Hepatic stellate cell (primary cell): ENCODE measurements at places on chromosomes 16 and 17.

DNA sequence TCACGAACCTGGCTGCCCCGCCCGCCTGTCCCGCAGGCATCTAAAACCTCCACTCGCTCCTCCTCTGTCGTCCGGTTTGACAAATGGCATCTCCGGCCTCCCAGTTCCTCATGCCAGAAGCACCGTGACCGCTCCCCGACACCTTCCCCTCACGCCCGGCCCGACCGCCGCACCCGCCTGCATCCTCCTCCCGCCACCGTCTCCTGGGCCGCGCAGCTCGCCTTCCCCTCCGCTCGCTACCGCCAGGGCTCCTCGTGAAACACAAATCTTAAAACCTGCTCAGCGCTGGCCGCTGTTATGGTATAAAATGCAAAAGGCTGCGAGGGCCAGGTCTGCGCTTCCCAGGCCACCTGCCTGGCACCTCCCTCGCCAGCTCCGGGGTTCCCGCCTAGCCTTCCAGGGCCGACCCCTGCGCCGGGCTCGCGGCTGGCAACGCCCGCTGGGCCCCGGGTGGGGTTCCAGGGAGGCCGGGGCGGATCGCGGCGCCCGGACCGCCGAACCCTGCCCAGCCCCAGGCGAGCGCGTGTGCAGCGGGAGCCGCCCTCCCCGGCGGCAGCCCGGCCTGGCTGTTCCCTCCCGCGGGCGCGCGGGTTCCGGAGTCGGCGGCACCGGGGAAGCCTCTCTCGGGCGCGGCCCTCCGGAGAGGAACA, 488 bp downstream of the SPSB3 start:
- peak; percentile 59 for DNase-seq

GRCh38 chr16:10646581-10647263, 48.0 kb downstream of the TEKT5 start:
- DNase-seq: no peak

DNA sequence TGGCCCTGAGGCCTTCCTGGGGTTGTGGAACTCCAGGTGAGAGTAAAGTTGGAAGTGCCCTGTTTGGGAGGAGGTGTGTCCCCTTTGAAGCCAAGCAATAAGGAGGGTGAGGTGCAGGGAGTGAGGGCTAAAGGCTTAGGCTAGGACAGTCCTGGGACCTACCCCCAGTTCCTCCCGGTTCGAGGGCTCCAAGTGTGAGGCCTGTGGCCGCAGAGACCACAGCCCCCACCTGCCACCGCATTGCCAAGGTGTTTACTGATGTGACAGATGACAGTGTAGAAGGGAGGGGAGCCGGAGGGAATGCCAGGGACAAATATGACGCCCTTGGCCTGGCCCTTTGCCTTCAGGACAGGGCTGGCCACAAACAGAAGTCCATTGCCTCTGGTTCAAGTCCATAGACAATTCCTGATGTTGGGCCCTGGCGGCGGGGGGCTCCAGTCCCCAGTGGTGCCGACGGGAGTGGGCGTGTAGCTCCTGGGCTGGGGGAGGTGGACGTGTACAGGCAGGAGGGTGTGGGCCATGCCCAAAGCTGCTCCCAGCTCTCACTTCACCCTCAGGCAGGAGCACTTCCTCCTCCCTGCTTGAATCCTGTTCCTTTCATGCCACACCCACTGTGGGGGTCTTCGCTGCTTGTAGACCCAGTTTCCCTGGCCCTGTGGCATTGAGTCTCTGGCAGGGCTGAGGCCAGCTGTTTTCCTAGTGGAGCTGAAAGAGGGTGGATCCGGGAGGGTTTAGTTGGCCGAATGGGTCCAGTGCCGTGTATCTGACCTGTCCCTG, 3.2 kb downstream of the ADORA2B start:
- DNase-seq: no peak

- DNase-seq: no peak
These were observed 30.9 kb upstream of the SLC25A19 start for GRCh38 chr17:75319904-75320691.
